NCI-H1436 treated with DMSO at 0.1 percent for 48 hours (cell line): ENCODE measurements at places on chromosomes 3 and 15.

GRCh38 chr3:114144909-114145688, 33.8 kb downstream of the DRD3 start:
- DNase-seq, result no peak

DNA sequence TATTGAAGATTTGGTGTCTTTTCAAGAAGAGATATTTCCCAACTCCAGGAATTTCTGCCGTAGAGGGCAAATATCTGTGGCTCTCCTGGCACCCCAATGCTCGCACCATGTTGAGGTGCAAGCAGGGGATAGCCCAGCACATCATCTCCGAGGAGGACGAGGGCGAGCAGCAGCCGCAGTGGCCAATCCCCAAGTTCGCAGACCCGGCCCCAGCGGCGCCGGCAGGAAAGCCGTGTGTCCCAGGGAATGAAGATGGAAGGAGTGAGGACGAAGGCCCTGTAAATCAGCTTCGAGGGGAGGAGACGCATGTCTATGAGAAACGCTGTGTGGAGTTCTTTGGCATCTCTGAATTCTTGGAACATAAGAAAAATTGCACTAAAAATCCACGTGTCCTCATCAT, 213.4 kb upstream of the UBE2E2 start:
- no peak for DNase-seq

DNA sequence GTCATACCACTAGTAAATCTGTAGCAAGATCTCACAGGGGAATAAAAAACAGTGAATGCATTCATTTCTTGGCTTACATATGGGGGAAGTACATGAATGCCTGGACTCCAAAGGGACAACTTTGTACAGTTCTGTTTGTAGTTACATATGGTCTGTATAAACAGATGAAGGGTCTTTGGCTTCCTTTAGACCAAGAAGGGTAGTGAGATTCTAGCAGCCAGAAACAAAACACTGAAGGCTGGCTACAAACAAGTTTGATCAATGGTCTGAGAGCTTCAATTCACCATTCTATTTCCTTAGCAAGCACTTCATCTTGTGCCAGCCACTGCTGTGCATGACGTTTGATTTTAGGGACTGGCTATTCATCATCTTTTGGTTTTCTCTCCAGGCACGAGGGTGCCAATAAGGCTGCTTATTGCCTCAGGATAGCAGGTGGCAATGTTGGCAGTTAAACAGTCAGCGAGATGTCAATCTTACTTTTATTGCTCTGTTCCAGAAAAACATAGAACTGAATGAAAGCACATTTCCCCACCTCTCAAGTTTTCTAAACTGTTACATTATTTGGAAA, 313.7 kb upstream of the COL8A1 start:
- no peak for DNase-seq

GRCh38 chr3:131396170-131396569, 14.6 kb downstream of the NUDT16 start:
- DNase-seq, result no peak

DNA sequence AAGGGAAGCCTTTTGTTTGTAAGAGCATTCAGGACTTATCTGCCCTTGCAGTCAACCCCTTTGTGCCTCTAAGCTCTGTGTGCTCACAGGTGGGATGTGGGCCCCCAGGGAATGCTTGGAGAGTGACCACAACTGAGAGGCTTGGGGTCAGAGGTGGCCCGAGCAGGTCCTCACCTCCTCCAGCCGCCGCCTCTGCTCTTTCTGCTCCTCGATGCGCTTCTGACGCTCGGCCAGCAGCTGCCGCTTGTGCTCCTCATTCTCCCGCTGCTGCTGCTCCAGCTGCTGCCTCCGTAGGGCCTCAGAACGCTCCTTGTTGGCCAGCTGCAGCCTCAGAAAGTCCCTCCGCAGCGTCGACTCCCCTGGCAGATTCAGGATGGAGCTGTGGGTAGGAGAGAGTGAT, 130.8 kb upstream of the SLC2A2 start:
- no peak for DNase-seq

- no peak for DNase-seq
These were observed 8.1 kb downstream of the ARIH2 start for GRCh38 chr3:48926425-48927392.
